Activated T-helper 1 cell treated with anti-CD3 and anti-CD28 coated beads, Interleukin-2, amount 50 U/mL, for 16 hours (primary cell): ENCODE measurements at places on chromosomes 5 and 9.

GRCh38 chr5:84088996-84089395, 295.7 kb downstream of the EDIL3 start:
- no peak for DNase-seq

DNA sequence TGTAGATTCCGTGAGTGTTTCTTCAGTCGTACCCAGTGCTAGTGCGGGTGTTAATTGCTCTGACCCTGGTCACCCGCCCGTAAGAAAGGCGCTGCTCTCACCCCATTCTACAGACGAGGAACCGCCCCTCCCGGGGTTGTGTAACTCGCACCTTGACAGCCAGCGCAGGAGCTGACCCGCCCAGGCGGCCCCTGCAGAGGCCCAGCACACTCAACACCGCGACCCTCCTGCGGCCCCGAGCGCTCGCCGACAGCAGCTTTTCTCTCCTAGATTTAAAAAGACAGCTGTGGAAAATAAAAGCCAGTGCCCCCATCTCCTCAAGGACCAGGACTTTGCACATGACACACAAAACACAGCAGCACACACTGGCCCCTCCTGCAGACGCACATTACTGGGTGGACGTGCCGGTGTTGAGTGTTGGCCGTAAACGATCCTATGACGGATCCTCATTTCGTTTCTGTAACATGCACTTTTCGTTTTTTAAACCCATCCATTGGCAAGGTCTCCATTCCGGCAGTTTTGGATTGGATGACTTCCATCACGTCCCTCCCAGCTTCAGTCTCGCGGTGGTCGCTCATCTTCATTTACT, 22.9 kb downstream of the OR2V2 start:
- no peak for DNase-seq

GRCh38 chr9:90095682-90096081, 490.9 kb downstream of the GADD45G start:
- DNase-seq, result no peak

GRCh38 chr9:19113964-19114679, 11.4 kb upstream of the HAUS6 start:
- no peak for DNase-seq

- DNase-seq, result no peak
Measured at GRCh38 chr5:72530196-72530595, 23.0 kb upstream of the ZNF366 start.

DNA sequence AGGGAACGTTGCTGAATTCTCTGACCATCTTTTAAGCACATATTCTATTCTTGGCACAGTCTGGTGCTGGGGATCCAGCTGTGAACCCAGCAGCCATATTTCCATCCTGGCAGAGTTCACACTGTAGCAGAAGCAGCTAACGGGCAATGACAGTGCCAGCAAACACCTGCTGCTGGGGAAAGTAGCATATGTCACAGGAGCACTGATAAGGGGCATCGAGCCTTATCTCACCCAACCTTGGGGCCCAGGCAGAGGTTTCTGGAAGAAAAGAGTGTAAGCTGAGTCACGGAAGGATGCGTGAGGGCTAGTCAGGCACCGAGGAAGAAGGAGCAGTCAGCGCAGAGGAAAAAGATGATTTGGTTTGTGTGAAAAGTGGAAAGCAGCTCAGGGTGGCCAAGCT, 1.1 kb downstream of the NDOR1 start:
- no peak for DNase-seq

- DNase-seq, result no peak
Measured at GRCh38 chr5:133034064-133034463, 7.7 kb upstream of the ZCCHC10 start.

DNA sequence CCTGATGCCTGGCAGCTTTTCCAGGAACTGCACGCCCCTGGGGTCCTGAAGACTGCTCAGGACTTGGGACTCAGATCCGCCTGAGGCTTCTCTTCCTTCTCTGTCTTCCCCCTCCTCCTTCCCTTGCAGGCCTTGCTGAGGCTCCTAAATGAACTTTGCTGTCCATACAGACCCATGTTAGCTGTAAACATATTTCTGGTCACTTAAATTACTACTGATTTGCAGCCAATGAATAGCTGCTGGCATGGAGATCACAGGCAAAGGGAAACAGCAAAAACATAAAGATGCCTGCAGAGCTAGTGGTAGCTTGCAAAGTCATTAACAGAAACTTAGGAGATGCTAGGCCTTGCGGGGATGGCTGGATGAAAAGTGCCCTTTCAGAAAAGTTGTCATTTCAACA, 261.9 kb downstream of the GADD45G start:
- no peak for DNase-seq

- no peak for DNase-seq
Measured at GRCh38 chr5:94884311-94884710, 265.8 kb downstream of the SLF1 start.

GRCh38 chr9:38082446-38083287, 13.6 kb upstream of the SHB start:
- no peak for DNase-seq

DNA sequence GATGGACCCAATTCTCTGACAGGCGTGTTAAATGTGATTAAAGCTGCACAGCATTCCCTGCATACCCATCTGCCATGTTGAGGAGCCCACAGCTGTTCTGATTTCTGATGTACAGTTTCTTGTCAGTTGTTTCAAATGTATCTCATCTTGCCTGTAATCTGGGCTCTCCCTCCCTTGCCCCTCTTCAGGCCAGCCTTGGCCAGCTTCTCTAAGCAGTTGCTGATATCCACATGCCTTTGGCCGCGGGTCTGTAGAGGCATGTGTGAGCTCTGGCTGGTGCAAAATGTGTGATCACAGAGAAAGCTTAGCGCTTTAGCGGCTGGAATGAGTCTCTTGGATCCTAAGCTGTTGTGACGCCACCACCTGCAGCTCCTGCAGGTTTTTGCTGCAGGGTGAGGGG, 332.0 kb downstream of the MLLT3 start:
- DNase-seq, result no peak

DNA sequence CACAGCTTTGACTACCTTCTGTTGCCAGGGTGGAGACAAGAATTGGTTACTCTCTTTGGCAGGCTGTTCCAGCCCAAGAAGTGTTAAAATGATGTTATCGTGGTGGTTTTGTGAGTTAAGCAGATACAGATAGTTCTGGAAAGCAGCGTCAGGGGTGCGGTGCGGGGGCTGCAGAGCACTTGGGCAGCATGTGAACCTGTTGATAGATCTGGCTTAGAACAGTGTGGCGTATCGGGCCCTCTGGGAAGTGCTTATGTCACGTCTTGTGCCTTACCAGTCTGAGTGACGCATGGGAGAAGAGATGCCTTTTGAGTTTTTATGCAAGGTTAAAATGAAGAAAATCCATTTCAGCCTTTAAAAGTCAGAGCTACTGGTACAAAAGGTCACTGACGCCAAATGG, 152.5 kb downstream of the PRKACG start:
- no peak for DNase-seq

- no peak for DNase-seq
Measured at GRCh38 chr5:16378762-16379161, 86.8 kb downstream of the ZNF622 start.

DNA sequence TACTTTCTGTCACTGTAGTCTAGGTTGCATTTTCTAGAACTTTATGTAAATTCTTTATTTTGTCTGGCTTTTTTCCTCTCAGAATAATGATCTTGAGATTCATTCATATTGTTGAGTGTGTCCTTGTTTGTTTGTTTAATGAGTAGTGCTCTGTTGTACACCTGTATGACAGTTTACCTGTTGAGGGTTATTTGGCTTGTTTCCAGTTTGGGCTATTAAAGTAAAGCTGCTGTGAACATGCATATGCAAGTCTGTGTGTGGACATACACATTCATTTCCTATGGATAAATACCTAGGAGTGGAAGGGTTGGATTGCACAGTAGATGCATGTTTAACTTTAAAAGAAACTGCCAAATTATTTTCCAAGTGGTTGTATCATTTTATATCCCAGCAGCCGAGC, 30.4 kb downstream of the MVB12B start:
- DNase-seq, result no peak

DNA sequence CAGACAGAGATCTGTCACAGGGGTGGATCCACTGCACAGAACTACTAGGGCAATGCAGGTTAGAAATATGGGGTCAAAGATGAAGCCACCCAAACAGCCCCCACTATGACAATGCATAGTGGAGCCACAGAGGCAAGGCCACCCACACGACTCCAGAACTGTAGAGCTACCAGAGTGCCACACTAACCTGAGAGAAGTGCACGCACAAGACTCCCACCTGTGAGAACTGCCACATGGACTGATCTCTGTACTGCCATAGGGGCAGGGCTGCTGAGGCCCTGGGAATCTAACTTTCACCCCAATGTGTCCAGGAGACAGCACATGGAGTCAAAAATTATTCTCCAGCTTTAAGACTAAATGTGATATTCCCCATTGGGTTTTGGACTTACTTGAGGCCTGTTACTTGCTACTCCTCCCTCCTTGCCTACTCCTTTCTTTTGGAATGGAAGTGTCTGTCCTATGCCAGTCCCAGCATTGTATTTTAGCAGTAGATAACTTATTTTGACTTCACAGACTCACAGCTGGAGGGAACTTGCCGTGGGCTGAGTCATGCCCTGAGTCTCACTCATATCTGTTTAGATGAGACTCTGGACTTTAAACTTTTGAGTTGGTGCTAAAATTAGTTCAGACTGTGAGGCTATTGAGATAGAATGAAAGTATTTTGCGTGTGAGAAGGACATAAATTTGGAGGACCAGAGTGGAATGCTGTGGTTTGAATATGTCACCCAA, 853.3 kb downstream of the MAT2B start:
- DNase-seq, result no peak

DNA sequence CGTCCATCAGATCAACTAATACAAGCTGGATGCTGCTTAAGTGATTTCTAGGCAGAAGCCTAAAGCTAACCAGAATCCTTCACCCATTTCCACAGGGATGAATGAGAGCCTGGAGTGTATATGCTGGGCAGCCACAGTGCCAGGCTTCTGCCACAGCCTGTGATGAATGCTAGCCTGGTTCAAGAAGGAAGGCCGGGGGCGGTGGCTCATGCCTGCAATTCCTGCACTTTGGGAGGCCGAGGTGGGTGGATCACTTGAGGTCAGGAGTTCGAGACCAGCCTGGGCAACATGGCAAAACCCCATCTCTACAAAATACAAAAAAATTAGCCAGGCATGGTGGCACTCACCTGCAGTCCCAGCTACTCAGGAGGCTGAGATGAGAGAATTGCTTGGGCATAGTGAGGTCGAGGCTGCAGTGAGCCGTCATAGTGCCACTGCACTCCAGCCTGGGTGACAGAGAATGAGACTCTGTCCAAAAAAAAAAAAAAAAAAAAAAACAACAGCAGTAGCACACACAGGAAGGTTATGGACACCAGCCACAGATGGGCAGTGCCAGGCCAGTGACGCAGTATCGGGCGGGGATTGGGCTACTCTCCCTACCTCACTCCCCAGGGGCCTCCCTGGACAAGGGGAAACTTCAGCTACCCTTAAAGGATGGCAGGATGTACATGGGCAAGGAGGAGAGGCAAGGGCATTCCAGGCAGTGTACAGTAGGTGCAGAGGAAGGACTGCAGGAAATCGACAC, 23.1 kb upstream of the HMCN2 start:
- no peak for DNase-seq

GRCh38 chr5:159411115-159411514, 80.8 kb upstream of the IL12B start:
- DNase-seq, result no peak

DNA sequence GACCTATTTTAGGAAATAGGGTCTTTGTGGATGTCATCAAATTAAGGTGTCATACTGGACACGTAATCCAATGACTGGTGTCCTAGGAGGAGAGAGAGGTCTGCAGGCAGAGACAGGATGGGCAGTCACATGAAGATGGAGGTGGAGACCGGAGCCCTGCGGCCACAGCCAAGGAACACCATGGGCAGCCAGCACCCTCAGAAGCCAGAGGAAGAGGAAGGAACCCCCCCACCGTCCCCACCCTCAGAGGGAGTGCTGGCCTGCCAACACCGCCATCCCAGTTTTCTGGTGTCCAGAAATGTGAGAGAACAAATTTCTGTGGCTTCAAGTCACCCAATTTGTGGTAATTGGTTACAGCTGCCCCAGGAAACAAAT, 88.3 kb downstream of the NSUN2 start:
- no peak for DNase-seq

DNA sequence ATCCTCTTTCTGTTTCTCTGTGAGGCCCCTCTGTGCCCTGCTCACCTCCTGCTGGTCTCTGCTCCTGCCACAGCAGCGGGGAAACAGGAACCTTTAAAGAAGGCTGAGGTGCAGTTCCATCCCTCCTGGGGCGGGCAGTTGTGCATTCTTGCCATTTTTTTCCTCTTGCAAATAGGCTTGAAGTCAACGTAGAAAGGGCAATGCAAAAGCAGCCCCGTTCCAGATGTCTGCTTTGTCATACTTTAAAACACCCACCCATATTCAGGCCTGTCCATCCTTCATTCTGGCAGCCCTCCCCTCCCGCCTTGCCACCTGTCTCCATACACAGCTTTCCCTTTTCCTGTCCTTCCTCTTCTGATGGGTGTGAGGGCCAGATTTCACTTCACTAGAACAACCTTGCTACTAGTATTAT, 65.4 kb upstream of the KLF9 start:
- no peak for DNase-seq

DNA sequence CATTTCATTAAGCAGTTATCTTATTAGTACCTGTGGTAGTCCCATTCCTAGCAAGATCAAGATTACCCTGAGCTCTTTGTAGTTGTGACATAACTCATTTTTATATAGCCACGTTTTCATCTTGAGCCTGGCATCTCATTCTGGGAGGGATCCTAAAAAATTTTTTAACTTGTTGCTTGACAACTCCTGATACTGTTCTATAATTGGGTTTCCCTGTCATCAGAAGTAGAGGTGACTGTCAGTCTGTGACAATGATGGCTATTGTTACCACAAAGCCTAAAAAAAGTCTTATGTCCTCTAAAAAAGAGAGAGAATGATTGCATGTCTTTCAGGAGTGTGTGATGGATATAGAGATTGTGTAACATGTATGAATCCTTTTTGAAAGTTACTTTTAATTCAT, 164.8 kb downstream of the SGCD start:
- no peak for DNase-seq

DNA sequence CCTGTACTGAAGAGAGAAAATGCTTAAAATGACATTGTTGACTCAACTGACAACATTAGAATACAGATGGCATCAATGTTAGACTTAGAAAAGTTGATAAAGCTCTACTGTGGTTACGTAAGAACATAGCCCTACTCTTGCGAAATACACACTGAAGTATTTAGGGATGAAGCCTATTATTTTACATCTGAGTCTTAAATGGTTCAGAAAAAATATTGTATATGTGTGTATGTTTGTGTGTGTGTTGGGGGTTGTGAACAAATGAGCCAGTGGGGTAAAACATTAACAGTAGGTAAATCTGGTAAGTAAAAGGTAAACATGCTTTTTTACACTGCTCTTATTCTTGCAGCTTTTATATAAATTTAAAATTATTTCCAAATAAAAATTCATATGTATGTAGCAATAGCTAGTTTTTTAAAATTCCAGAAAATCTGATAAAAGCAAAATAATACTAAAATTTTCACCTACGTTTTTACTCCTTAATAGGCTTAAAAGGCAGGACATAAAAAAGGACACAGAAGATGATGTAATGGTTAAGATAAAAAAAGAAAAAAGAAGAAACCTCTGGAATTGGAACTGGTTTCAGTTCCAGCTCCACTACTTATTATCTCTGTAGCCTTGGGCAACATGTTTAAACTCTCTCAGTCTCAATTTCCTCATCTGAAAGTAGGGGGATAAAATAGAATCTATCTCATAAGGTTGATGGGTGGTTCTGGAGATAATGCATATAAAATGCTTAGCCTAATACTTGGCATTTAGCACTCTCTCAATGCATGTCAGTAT, 44.3 kb downstream of the GARNL3 start:
- no peak for DNase-seq
